ENCODE measurements at places on chromosomes 16 and 17. TPM values are rescaled to one million over a fixed set of nuclear protein-coding genes. Genes with fewer than 3 reads are reported as not detected.

Gene MYCBPAP
- not detected for total RNA-seq

Gene ZG16
- total RNA-seq, result not detected

Gene MFAP4
- total RNA-seq, result not detected

Gene PRSS27
- total RNA-seq, result 1.4 TPM

Gene ANKRD40
- total RNA-seq, result 69.4 TPM
